ENCODE measurements at places on chromosomes 4 and X. TPM values are rescaled to one million over a fixed set of nuclear protein-coding genes. Genes with fewer than 3 reads are reported as not detected.

GRCh38 chr4:165461159-165461821 is 82.5 kb downstream of the CPE start:
- no peak overlapping the region for H3K27ac ChIP-seq
- no peaks in the 10 kb centered on the region for H3K4me1 ChIP-seq
- H3K4me3 ChIP-seq: no peak overlapping the region
- H3K36me3 ChIP-seq: no peaks in the 10 kb centered on the region

DNA sequence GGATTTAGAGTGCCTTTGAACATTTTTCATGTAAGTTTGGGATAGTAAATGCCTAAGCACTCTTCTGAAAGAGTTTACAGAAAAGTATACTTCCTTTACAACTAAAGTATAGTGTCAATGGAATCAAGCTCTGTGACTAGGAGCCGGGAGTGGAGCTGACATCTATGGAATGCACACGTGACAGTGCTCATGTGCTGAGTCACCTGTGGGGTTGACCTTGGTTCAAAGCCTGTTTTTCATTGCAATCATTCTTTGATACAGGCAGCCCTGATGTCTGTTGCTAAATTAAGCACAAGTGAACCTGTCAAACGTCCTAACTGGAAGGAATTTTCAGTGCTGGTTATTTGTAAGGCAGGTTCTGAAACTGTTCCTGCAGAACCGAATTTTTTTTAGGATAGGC is 82.5 kb downstream of the GPAT3 start:
- H3K27me3 ChIP-seq: no peaks in the 10 kb centered on the region
- no peaks in the 10 kb centered on the region for H3K36me3 ChIP-seq
- no peak overlapping the region for H3K27ac ChIP-seq
- no peaks in the 10 kb centered on the region for H3K4me1 ChIP-seq
- no peak for DNase-seq
- H3K4me3 ChIP-seq: no peak overlapping the region

GRCh38 chr4:633406-633805 is 8.0 kb downstream of the PDE6B start:
- no peaks in the 10 kb centered on the region for H3K27me3 ChIP-seq
- no peaks in the 10 kb centered on the region for H3K4me1 ChIP-seq
- no peaks in the 10 kb centered on the region for H3K36me3 ChIP-seq
- no peak overlapping the region for H3K27ac ChIP-seq
- DNase-seq: no peak

DNA sequence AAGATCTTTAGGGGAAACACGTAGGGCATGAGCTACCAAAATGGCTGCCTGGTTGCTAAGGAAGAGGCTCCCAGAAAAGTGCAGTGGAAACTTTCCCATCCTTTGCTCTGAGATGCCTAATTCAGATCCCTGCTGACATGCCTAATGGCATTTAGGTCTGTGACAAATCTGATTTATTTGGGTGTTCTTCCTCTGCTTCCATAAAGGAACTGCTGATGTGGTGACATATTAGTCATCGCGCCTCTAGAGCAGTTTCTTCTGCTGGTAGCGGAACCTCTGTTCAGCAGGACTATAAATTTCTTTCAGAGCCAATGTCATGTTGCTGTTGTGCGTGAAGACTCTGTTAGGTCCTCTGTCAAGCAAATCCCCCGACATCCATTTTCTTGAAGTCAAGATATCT is 310.0 kb downstream of the PDHA2 start:
- no peaks in the 10 kb centered on the region for H3K27me3 ChIP-seq
- no peaks in the 10 kb centered on the region for H3K4me1 ChIP-seq
- no peak overlapping the region for H3K4me3 ChIP-seq
- H3K27ac ChIP-seq: no peak overlapping the region

- H3K27ac ChIP-seq: no peak overlapping the region
- no peak overlapping the region for H3K4me3 ChIP-seq
- no peak for DNase-seq
These were observed 1.7 kb upstream of the SLC2A9 start for GRCh38 chr4:10023050-10023419.

DNA sequence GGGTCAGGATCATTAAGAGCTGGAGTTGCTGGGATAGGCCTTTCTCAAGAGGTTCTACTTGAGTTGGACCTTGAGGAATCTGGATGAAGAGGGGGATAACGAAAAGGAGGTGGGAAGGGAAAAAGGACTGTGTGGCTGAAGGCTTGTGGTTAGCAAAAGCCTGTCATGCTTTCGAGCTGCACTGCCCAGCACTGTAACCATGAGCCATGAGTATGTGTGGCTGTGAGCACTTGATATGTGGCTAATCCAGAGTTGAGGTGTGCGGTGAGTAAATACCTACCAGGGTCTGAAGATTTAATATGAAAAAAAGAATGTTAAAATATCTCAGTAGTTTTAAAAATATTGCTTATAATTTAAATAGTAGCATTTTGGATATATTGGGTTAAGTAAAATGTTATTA is 11.4 kb downstream of the TMEM165 start:
- H3K4me1 ChIP-seq: no peaks in the 10 kb centered on the region
- H3K27me3 ChIP-seq: no peaks in the 10 kb centered on the region
- no peak overlapping the region for H3K27ac ChIP-seq
- no peak overlapping the region for H3K4me3 ChIP-seq

GRCh38 chr4:102563000-102563399 is 61.8 kb downstream of the NFKB1 start:
- DNase-seq: no peak
- no peak overlapping the region for H3K4me3 ChIP-seq
- no peak overlapping the region for H3K27ac ChIP-seq
- H3K27me3 ChIP-seq: no peaks in the 10 kb centered on the region

DNA sequence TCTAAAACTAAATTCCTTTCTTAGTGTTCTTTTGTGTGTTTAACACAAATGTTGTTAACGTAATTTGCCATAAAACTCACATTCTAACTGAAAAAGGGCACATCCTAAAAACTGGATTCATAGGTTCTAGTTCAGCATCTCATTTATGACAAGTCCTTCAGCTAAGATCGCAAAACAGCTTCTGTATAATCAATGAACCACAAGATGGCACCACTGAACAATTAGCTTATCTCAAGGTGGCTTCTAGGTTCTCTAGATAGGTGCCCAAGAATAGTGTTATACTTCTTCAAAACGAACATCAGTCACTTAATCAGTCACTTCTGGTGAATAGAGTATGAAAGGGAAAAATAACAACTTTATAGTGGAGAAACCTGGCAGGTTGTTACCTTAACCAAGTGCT is 54.3 kb downstream of the NRK start:
- DNase-seq: peak; percentile 16
- no peaks in the 10 kb centered on the region for H3K36me3 ChIP-seq
- no peaks in the 10 kb centered on the region for H3K4me1 ChIP-seq
- no peaks in the 10 kb centered on the region for H3K27me3 ChIP-seq

The ADAMTS3 gene
- total RNA-seq: 1.8 TPM

DNA sequence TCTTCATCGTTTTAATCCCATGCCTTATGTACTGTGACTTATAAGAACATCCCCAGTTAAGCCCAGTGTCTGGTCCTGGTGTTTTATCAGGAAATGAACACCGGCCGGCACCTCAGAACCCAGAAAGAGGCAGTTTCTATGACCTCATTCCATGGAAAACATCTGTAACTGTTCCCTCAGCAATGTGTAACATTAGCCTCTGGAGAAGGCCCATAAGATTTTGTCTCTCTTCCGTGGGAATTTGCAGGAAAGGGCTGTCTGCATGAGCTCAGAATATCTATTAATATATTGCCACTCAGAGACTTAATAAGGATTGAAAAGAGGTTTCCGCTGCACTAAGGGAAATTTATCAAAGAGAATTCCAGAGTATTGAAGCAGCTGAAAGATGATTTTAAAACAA is 3.1 kb upstream of the TCEANC start:
- no peak for DNase-seq
- no peaks in the 10 kb centered on the region for H3K36me3 ChIP-seq
- H3K4me1 ChIP-seq: no peaks in the 10 kb centered on the region
- no peak overlapping the region for H3K27ac ChIP-seq

GRCh38 chr4:2886161-2886560 is 42.5 kb downstream of the ADD1 start:
- H3K36me3 ChIP-seq: peaks cover 48% of the 10 kb centered on the region
- H3K4me3 ChIP-seq: no peak overlapping the region
- H3K4me1 ChIP-seq: no peaks in the 10 kb centered on the region
- H3K27ac ChIP-seq: no peak overlapping the region
- DNase-seq: no peak

- no peak for DNase-seq
- no peaks in the 10 kb centered on the region for H3K27me3 ChIP-seq
- H3K27ac ChIP-seq: no peak overlapping the region
- no peaks in the 10 kb centered on the region for H3K36me3 ChIP-seq
These were observed 133.1 kb downstream of the DMD start for GRCh38 chrX:33078273-33078672.

DNA sequence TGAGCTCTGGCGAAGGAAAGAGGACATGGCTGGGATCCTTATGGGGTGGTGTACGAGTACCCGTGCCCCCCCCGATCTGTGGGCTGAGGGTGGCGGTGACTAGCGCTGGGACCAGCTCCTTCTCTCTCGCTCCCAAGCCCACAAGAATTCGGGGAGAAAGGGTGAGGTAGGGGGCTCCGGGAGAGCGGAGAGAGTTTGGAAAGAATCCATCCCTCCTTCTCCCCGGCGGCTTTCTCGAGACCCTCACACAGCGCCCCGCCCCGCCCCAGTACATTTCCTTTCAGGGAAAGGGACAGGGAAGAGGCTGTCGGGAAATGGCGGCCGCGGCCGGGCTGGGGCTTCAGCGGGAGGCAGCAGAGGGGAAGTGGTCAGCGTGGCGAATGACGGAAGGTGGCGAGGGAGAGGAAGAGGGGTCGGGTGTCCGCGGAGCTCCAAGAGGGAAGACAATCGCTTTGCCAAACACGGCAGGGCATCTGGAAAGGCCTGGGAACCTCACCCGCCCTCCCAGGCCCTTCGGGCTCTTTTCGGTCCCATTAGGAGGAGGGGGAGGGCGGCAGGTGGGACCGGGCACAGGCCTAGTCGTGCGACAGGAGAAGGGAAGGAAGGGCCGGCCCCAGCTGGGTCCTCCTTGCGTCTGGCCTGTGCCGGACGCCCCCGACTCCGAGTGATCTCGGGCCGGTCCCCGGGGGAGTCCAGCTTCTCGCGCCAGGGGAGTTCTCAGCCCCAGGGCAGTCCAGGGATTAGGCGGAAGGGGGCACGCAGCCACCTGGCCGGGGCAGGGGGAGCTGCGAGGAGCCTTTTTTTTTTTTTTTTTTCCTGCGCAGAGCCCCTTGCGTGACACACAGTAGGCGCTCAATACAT is 10.2 kb downstream of the HNRNPH2 start:
- no peaks in the 10 kb centered on the region for H3K4me1 ChIP-seq
- peak; percentile 22 for DNase-seq
- H3K27me3 ChIP-seq: peaks cover 8% of the 10 kb centered on the region
- H3K36me3 ChIP-seq: no peaks in the 10 kb centered on the region

DNA sequence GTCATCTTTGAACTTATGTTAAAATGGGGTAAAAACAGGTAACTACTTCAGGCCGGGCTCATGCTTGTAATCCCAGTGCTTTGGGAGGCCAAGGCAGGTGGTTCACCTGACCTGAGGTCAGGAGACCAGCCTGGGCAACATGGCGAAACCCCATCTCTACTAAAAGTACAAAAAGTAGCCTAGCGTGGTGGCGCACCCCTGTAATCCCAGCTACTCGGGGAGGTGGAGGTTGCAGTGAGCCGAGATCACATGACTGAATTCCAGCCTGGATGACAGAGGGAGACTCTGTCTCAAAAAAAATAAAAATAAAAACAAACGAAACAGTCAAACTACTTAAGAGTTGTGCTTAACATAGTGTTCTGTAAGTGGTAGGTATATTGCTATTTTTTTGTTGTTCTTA is 2.5 kb downstream of the DDX3X start:
- H3K27me3 ChIP-seq: no peaks in the 10 kb centered on the region
- peaks cover 34% of the 10 kb centered on the region for H3K36me3 ChIP-seq

- DNase-seq: no peak
- H3K4me1 ChIP-seq: no peaks in the 10 kb centered on the region
- no peaks in the 10 kb centered on the region for H3K27me3 ChIP-seq
- H3K27ac ChIP-seq: no peak overlapping the region
These were observed 27.5 kb downstream of the ARX start for GRCh38 chrX:24988314-24988713.

- no peak overlapping the region for H3K27ac ChIP-seq
- DNase-seq: no peak
- H3K4me3 ChIP-seq: no peak overlapping the region
These were observed 1.5 kb upstream of the DIPK2B start for GRCh38 chrX:45202171-45202570.

- no peaks in the 10 kb centered on the region for H3K27me3 ChIP-seq
- DNase-seq: no peak
- peak overlapping the region; percentile 94 for H3K27ac ChIP-seq
- no peaks in the 10 kb centered on the region for H3K36me3 ChIP-seq
- H3K4me3 ChIP-seq: peak overlapping the region; percentile 71
These were observed 840 bp upstream of the CLCN3 start for GRCh38 chr4:169619518-169619957.

GRCh38 chr4:150337734-150338133 is 244.2 kb upstream of the MAB21L2 start:
- H3K27me3 ChIP-seq: no peaks in the 10 kb centered on the region
- H3K27ac ChIP-seq: no peak overlapping the region
- no peaks in the 10 kb centered on the region for H3K36me3 ChIP-seq

GRCh38 chr4:2798399-2799223 is 5.7 kb downstream of the SH3BP2 start:
- H3K27ac ChIP-seq: peak overlapping the region; percentile 79
- DNase-seq: peak; percentile 55
- peaks cover 25% of the 10 kb centered on the region for H3K27me3 ChIP-seq
- H3K4me3 ChIP-seq: peak overlapping the region; percentile 16
- H3K4me1 ChIP-seq: peaks cover 63% of the 10 kb centered on the region
- no peaks in the 10 kb centered on the region for H3K36me3 ChIP-seq

DNA sequence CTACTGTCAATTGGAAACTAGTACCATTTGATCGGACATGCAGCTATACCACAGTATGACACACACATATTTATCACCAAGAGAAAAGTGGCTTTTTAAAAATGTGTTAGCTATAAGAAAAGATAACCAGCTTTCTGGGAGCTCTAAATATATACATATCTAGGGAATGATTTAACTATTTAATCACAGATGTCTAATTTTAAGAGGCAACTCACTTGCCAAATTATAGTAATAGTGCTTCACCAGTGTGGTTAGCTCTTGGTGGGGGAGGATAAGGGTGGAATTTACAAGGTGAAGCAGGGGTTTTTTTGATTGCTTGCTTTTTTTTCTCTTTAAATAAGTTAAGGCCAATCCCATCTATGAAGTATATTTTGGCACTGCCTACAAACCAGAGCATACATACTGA is 547.7 kb upstream of the DIPK2B start:
- no peak overlapping the region for H3K4me3 ChIP-seq
- peaks cover 2% of the 10 kb centered on the region for H3K4me1 ChIP-seq
- no peaks in the 10 kb centered on the region for H3K27me3 ChIP-seq
- H3K36me3 ChIP-seq: peaks cover 4% of the 10 kb centered on the region

DNA sequence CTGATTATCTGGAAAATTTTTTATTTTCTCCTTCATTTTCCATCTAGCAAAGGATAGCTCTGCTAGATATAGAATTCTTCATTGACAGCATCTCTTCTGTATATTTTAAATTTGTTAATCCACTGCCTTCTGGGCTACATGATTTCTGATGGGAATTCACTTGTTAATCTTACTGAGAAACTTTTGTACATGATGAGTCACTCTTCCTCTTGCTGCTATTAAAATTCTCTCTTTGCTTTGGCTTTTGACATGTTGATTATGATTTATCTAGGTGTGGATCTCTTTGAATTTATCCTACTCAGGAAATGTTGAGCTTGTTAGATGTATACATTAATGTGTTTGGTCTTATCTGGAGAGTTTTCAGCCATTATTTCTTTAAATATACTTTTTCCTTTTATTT is 27.5 kb downstream of the OR13H1 start:
- H3K4me3 ChIP-seq: no peak overlapping the region
- H3K27ac ChIP-seq: no peak overlapping the region
- no peaks in the 10 kb centered on the region for H3K36me3 ChIP-seq
- no peaks in the 10 kb centered on the region for H3K27me3 ChIP-seq
- no peaks in the 10 kb centered on the region for H3K4me1 ChIP-seq
- DNase-seq: no peak

All from thymus (tissue), 14 donors.